ENCODE measurements at places on chromosomes 4 and X.

DNA sequence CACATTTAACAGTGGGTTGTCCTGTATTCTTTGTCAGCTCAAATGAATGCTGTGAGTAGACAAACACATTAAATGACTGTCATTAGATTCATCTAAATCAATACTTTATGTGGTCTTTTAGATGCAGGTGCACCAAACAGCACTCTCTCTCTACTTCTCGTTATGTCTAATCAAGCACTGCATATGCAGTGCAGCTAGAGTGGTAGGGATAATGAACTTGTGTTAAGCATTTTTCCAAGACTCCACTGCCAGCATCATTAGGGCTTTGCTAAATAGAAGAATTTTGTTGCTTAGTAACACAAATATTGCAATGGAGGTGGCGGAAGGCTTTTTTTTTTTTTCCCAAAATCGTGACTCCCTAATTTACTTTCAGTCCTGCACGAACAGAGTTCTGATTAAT lies 447.0 kb upstream of the GALNT7 start:
- DNase-seq: no peak

- DNase-seq: no peak
These were observed 56.7 kb upstream of the COL25A1 start for GRCh38 chr4:109359040-109359646.

DNA sequence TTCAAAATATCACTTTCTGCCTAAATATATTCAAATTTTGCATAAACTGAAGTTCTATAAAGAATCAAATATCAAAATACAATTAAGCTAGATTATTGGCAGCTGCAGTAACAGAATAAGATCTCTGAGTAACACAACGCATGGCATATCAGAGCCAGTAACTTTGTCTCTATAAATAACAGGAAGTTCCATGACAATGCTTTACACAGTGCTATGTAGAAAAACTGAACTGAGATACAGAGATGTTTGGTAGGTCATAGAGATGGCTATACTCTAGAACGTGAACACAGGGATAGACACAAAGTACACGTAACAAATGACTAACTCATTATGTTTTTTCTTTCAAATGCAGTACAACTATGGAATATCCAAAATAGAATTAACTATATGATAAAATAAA lies 18.2 kb downstream of the UBE2D3 start:
- DNase-seq: no peak

- no peak for DNase-seq
These were observed 115.7 kb upstream of the ZXDA start for GRCh38 chrX:58025979-58026378.

DNA sequence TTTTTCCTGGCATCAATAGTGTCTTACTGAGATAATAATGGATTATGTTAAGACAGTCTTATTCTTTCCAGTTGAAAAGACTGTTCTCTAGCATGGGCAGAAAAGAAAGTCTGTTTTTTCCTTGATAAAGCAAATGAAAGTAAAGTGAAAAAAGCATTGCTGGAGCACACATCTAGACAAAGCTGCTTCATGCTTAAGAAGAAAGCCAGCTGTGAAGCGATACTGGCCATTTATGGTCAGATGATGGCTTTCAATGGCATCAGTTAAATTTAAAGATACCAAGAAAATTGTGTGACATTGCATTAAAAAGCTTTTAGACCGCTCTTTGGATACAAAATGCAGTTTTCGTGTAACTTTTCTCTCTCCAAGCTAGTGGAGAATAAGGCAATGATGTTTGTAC lies 242.1 kb upstream of the TRAM1L1 start:
- DNase-seq: no peak

- DNase-seq: no peak
These were observed 171.8 kb upstream of the FGF16 start for GRCh38 chrX:77275392-77275791.

- DNase-seq: no peak
These were observed 308.7 kb downstream of the PRDM5 start for GRCh38 chr4:120613778-120614177.

DNA sequence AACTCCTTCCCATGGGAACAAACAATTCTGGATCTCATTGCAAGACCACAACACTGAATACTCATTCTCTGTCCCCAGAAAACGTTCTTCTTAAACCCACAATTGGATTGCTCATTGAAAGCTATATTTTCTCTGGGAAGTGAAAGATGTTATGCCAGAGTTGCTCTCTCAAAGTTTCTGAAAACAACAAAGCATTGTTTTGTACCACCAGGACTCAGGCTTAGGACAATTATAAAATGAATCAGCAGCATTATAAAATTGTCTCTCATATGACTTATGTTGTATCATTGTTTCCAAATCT lies 26.5 kb downstream of the TFDP3 start:
- no peak for DNase-seq

DNA sequence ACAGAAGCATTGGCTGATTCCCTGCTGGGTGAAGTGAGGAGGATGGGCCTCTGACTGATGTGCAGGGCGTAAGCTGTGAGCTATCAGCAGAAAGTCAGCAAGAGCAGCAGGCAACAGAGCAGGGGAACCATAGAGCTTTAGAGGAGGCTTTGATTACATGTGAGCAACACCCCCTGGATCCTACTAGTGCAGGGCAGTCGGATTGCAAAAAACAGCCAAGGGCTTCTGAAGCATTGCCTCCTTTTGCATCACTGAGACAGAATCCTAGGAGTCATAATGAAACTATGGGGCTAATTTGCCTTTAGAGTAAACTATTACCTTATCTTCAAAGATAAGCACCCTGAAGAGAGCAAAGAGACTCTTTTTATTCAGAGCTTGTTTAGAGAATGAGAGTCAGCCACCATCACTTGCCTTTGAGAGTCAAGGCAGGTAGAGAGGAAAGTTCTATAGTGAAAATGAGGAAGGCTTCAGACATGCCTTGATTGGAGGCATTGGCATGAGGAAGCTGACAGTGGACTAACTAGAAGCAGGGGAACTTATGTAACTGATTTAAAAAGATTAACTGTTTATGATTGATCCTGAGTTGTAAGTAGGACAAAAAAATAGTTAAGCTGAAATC lies 420.3 kb downstream of the PDHA2 start:
- no peak for DNase-seq

- DNase-seq: no peak
These were observed 146.5 kb downstream of the FBXW7 start for GRCh38 chr4:152389359-152389758.

DNA sequence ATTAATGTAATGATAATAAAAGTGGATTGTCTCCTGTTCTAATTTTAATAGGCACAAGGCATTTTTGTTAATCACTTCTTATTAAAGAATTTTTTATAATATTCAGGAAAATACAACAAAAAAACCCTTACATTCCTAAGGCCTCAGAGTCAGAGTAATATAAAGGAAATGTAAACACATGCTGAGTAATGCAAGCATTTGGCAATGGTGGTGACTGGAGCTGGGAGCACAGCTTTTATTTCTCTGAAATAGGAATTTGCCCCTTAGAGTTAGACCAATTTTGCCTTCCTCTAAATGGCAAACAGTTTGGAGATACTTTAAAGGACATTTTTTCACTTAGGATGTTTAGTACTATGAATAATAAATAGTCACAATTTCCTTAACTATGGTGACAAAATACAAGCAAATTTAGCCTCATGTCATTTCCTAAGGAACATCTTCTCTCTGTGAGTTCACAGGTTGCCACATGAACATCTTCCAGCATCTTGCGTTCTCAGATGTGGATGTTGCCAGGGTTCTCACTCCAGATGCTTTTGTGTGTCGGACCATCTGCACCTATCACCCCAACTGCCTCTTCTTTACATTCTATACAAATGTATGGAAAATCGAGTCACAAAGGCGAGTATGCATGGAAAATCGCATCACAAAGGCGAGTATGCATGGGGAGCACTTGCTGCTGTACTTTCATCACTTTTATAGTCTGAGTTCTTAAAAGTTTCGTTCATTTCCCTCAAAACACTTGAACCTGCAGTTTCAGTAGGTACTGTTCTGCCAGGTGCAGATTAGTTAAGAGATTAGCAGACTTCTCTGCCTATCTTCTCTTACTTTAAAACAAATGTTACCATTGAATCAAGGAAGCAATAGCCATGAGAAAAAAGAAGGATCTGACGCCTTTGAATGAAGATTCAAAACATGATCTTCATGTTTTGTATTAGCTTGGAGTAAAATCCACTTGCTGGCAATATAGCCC lies 15.9 kb upstream of the F11 start:
- DNase-seq: no peak

- DNase-seq: no peak
These were observed 41.9 kb downstream of the HADH start for GRCh38 chr4:108031427-108032083.

GRCh38 chr4:2924765-2925301 lies 38.4 kb downstream of the NOP14 start:
- DNase-seq: no peak

DNA sequence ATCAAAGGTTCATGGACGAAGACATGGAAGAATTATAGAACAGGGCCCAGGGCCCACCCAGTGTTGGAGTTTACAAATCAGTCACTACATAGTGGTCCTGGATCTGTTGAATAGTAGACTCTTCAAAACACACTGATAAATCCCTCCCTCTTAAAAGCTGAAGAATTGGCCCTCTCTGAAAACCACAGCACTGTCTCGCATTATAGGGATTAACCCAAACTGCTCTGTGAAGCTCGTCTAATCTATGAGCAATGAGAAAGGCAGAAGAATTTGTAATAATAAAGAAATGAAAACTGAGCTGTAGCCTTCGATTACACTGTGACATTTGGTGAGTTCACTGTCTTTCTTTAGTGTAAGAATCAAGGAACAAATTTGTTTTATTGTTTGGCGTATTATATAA lies 92.5 kb upstream of the ZFP42 start:
- DNase-seq: no peak

DNA sequence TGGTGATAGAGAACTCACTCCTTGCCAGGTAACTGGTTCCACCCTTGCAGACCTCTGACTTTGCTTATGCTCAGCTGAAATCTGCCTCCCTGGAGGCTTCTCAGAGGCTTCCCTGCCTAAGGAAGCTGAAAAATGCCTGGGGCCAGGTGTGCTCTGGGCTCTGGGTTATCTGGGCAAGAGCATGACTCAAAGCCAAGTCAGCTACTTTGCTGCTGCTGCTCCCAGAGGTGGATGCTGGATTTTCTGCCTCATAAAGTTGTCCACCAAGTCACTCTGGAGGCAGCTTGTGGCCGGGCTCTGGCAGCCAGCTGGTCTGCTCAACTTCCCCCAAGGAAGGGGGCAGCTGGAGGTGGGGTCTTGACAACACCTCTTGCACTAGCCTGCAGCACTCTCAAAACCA lies 132.7 kb downstream of the PJA1 start:
- DNase-seq: no peak

DNA sequence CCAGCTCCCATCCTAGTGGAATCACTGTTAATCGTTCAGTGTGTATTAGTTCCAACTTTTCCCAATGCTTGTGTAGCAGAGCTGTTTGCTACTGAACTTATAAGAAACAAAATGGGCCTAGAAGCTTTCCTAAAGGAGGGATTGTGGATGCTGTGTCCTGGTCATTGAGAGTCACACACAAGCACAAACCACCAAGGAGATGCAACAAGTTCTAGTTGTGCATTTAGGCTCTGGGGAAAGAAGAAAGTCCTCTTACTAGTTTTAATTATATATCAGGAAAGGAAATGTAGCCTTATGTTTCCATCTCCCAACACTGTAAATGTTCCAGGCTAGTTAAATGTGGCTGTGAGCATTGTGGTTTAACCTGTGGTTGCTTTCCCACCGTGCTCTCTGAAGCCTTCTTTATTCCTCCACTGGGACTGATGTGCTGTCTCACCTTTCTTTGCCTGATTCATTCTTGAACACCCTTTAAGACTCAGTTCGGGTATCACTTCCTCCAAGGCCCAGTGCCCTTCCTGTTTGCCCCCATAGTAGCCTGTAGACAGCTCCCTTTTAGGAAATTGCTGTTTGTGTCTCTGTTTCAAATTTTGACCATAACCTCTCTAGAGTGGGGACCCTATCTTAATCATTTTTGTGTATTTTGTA lies 34.3 kb downstream of the ATP10D start:
- DNase-seq: no peak

DNA sequence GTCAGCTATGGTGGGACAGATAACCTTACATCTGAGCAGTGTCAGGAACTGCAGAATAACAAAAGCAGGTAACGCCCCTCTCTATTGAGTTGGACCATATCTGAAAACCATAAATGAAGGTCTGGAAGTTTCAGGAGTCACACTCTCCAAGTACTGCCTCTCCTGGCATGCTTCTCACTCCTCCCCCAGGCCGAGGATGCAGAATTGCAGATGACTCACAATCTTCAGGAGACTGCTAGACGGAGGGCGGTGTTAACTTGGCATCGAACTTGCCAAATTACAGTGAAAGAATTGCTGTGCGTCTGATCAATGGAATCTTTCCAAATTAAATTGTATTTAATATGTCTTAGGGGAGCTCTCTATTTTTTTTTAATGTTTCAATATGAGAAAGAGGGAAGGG lies 67.1 kb upstream of the TRIM2 start:
- no peak for DNase-seq

GRCh38 chr4:22462688-22463087 lies 53.2 kb downstream of the ADGRA3 start:
- DNase-seq: no peak

- DNase-seq: no peak
These were observed 13.0 kb downstream of the PPP1R3F start for GRCh38 chrX:49282647-49283011.

GRCh38 chr4:98539299-98539698 lies 119.1 kb downstream of the TSPAN5 start:
- no peak for DNase-seq

DNA sequence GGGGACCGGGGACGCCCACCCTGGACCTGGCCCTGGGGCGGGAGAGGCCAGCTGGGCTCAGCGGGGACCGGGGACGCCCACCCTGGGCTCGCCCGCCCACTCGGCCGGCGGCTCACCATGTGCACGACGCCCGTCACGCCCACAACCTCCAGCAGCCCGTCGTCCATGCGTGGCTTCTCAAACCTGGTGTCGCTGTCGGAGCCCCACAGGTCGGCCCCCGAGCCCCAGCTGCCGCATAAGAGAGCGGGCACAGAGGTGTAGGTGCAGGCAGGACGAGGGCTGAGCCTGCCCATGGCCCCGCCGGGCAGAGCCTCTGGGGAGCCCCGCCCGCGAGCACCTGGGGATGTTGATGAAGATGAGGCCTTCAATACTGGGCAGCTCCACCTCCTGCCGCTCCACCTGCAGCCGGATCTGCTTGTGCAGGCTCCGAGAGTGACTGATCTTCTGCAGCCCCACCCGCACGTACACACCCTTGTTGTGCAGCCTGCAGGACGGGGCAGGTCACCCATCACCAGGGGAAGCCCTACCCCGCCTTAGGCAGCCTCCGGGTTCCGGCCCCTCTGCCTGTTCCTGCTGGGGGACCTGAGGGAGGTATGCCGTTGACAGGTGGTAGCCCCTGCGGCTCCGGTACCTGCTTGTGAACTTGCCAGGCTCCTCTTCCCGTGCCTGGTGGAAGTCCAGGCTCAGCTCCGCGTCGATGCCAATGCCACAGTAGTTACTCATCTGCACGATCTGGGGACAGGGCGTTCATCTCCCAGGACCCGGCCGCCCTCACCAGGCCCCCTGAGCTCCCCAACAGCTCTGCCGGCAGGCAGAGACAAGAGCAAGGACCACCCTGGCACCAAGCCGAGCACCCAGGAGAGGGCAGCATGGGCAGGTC lies 11.8 kb downstream of the DGKQ start:
- no peak for DNase-seq
